ENCODE measurements at places on chromosomes 6 and 20.
A peak's percentile ranks its signal among the peaks of the same experiment; 100 is the strongest.

DNA sequence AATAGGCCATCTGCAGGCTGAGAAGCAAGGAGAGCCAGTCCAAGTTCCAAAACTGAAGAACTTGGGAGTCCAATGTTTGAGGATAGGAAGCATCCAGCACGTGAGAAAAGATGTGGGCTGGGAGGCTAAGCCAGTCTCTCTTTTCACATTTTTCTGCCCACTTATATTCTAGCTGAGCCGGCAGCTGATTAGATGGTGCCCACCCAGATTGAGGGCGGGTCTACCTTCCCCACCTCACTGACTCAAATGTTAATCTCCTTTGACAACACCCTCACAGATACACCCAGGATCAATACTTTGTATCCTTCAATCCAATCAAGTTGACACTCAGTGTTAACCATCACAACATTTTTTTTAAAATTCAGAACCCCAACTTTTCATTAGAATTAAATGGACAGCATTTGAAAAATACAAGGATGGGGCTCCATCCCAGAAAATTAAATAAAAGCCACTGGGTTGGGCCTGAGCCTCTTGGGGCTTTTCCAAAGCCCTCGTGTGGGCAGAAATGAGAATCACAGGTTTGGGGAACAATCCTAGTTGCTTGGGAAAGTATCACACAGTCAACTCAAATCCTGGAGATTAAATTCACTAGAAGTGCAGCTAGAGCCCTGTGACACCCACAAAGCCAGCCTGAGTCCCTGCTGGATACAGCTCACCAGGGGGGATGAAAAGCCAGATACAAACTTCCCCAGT lies 2.2 kb downstream of the CLDN20 start:
- no peak for DNase-seq
- H3K27ac ChIP-seq = no peak overlapping the region
- H3K36me3 ChIP-seq = no peaks in the 10 kb centered on the region
- H3K4me1 ChIP-seq = no peaks in the 10 kb centered on the region
- H3K4me3 ChIP-seq = no peak overlapping the region

DNA sequence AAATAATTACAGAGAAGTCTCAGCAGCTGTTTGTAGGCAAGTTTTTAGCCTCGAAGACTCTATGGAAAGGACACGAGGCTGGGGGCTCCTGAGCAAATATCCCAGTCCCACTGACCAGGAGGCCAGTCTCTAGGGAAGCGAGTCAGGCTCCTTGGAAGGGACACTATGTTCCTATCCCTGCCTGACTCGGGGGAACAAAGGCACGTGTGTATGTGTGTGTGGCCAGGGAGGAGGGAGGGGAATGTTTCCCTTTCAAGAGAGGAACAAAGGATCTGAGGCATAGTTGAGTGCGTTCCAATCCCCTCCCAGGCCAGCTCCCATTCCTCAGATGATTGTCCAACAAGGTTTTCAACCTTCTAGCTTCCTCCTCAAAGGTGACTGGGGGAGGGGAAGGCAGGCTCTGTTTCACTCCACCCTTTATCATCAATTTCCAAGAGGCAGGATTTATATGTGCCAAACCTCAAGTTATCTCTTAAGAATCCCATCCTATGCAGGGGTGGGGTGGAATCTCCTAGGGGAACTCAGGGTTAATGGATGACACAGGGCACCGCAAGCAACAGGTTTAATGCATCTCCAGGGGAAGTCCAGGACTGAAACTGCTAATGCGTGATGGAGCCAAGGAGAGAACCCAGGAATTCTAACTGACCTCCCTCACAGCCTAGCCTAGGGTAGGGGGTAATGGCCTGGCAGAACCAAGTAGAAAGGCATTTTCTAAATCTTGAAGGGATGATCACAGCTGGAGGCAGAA lies 9.9 kb downstream of the BCL2L1 start:
- no peak overlapping the region for H3K4me3 ChIP-seq
- H3K27me3 ChIP-seq = no peaks in the 10 kb centered on the region
- DNase-seq = peak; percentile 92
- peaks cover 94% of the 10 kb centered on the region for H3K4me1 ChIP-seq
- peak overlapping the region; percentile 94 for H3K27ac ChIP-seq

- H3K4me3 ChIP-seq = peak overlapping the region; percentile 83
- H3K4me1 ChIP-seq = peaks cover 24% of the 10 kb centered on the region
- peak overlapping the region; percentile 92 for H3K27ac ChIP-seq
- H3K27me3 ChIP-seq = no peaks in the 10 kb centered on the region
- H3K36me3 ChIP-seq = no peaks in the 10 kb centered on the region
These were observed 909 bp downstream of the DNAAF9 start for GRCh38 chr20:3406481-3407039.

- DNase-seq = no peak
- H3K36me3 ChIP-seq = peaks cover 1% of the 10 kb centered on the region
- H3K27me3 ChIP-seq = no peaks in the 10 kb centered on the region
- no peak overlapping the region for H3K4me3 ChIP-seq
- H3K4me1 ChIP-seq = no peaks in the 10 kb centered on the region
These were observed 19.9 kb downstream of the KCNS1 start for GRCh38 chr20:45080867-45081624.

DNA sequence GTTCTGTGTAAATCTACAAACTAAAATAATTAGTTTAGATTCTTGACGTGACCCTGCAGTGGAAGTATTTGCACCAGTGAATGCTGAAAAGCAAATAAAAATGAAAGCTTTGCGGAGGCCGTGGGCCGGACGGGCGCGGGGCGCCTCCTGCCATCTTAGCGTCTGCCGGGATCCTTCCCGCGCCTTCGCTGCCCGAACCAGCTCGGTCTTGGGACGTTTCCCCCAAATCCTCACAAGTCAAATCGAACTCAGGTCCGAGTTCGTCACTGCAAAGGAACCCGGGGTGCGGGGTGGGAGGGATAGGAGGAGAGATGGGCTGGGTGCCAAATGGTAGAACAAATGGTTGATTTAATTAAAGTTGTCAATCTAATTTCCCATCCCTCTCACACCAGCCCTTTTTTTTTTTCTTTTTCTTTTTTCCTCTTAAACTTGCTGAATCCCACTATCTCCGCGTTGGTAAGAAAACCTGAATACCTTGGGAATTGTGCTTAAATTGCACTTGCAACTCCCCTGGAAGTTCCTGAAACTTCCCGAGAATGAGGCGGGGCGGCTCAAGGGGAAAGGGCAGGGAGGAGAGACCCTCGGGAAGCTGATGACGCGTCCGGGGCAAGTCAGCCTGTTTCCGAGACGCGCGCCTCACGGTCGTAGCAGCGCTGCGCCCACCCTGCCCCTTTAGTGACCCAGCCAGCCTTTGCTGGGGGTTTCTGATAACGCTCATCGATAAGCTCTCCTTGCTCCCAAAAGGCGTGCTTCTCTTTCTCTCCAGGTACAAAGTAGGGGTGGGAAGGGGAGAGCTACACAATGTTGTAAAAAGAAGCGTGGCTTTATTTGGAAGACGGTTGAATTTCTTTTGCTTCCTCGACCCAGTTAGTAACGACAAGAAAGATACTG lies 1.8 kb downstream of the GJA1 start:
- peak; percentile 50 for DNase-seq
- H3K4me3 ChIP-seq = peak overlapping the region; percentile 31
- peak overlapping the region; percentile 58 for H3K27ac ChIP-seq
- H3K36me3 ChIP-seq = no peaks in the 10 kb centered on the region

GRCh38 chr6:25311331-25311840 lies 32.2 kb downstream of the CARMIL1 start:
- no peak overlapping the region for H3K27ac ChIP-seq
- H3K27me3 ChIP-seq = no peaks in the 10 kb centered on the region
- H3K4me1 ChIP-seq = peaks cover 24% of the 10 kb centered on the region
- no peaks in the 10 kb centered on the region for H3K36me3 ChIP-seq

DNA sequence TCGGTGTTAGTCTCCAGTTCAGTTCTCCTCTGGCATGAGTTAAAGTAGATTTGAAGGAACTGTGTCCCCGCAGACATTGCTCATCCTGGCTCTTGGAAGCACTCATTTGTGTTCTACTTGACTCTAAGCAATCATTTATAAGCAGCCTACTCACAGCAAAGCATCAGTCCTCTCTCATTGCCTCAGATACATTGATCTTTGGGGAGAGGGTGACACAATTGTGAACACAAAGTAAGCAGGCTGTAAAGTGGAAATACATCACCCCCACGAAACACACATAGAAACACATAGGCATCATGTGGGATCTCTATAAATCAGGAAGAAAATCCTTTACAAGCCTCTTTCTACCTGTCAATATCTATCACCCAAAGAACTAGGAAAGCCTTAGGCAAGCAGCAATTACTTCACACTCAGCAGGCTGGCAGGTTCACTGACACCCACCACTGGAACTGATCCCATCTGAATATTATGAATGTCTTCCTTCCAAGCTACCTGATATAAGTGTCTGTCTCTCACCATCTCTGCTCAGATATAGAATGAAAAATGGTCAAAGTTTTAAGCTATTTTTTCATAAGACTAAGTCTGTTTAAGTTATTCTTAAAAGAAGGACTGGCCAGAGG lies 675.8 kb downstream of the HACE1 start:
- no peaks in the 10 kb centered on the region for H3K36me3 ChIP-seq
- no peak overlapping the region for H3K27ac ChIP-seq
- no peaks in the 10 kb centered on the region for H3K4me1 ChIP-seq

DNA sequence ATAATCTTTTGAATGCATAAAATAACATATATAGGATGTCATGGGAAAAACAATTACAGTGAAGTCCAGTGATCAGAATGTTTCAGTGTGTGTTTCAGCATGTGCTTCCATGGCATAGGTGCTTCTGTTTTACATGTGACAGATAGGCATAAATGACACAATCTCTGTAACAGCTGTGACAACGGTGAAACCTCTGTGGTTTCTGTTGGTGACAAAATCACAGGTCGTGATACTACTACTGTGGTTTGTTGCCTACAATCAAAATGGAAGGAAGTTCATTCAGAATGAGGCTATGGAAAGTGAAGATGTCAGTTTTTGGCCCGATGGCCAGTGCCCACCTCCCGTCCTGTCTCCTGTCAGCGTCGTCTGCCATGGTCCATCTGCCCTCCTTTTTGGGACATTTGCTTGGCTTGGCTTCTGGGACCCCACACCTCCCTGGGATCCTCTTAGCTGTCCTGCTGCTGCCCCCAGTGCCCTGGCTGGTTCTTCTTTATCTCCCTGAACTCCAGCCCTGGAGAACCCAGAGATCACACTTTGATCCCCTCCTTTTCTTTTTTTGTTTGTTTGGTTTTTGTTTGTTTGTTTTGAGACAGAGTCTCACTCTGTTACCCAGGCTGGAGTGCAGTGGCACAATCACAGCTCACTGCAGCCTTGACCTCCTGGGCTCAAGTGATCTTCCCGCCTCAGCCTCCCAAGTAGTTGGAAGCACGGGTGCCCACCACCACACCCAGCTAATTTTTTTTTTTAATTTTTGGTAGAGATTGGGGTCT lies 79.3 kb upstream of the NAA20 start:
- no peak overlapping the region for H3K4me3 ChIP-seq
- H3K36me3 ChIP-seq = no peaks in the 10 kb centered on the region
- no peak for DNase-seq
- H3K4me1 ChIP-seq = peaks cover 20% of the 10 kb centered on the region
- H3K27ac ChIP-seq = no peak overlapping the region
- no peaks in the 10 kb centered on the region for H3K27me3 ChIP-seq

GRCh38 chr20:34251619-34252018 lies 10.4 kb downstream of the ASIP start:
- H3K4me1 ChIP-seq = no peaks in the 10 kb centered on the region
- H3K27me3 ChIP-seq = no peaks in the 10 kb centered on the region
- DNase-seq = no peak
- H3K36me3 ChIP-seq = no peaks in the 10 kb centered on the region

DNA sequence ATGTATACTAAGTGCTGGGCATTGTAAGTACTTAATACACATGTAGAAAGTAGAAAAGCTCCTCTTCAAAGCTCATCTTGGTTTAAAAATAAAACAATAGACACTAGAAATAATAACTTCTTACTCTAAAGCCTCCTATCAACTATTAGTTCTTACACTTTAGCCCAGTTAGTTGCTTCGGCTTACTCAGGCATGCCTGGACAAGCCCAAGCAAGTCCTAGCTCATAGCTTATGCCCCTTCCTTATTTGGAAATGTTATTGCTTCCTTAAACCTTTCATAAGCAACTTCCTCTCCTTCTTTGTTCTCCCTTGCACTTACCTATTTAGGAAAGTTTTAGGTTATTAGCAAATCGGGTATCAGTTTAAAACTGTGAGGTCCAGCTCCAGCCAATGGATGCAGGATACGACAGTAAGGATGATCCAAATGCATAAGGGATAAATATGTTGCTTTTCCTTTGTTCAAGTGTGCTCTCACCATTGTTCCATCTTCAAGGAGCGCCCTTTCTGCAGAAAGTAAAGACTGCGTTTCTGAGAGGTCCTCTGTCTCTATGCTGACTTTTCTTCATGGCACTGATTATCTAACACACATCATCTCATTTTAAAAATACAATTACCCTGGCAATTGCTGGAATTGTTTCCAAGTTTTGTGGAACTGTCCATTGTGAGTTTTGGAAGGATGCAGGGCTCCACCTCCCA lies 12.3 kb downstream of the TMEM30A start:
- peak overlapping the region; percentile 19 for H3K27ac ChIP-seq
- no peak overlapping the region for H3K4me3 ChIP-seq
- H3K27me3 ChIP-seq = no peaks in the 10 kb centered on the region

- no peaks in the 10 kb centered on the region for H3K4me1 ChIP-seq
- no peak overlapping the region for H3K27ac ChIP-seq
- no peaks in the 10 kb centered on the region for H3K36me3 ChIP-seq
These were observed 266.0 kb downstream of the CDKAL1 start for GRCh38 chr6:20800229-20800628.

- no peaks in the 10 kb centered on the region for H3K4me1 ChIP-seq
- no peak overlapping the region for H3K27ac ChIP-seq
- no peak overlapping the region for H3K4me3 ChIP-seq
- no peaks in the 10 kb centered on the region for H3K27me3 ChIP-seq
These were observed 203.6 kb downstream of the NKAIN2 start for GRCh38 chr6:124007266-124007665.

GRCh38 chr6:39752835-39753724 lies 27.9 kb upstream of the KIF6 start:
- H3K4me1 ChIP-seq = no peaks in the 10 kb centered on the region
- no peak for DNase-seq
- no peak overlapping the region for H3K27ac ChIP-seq
- no peaks in the 10 kb centered on the region for H3K27me3 ChIP-seq
- no peaks in the 10 kb centered on the region for H3K36me3 ChIP-seq
- no peak overlapping the region for H3K4me3 ChIP-seq

DNA sequence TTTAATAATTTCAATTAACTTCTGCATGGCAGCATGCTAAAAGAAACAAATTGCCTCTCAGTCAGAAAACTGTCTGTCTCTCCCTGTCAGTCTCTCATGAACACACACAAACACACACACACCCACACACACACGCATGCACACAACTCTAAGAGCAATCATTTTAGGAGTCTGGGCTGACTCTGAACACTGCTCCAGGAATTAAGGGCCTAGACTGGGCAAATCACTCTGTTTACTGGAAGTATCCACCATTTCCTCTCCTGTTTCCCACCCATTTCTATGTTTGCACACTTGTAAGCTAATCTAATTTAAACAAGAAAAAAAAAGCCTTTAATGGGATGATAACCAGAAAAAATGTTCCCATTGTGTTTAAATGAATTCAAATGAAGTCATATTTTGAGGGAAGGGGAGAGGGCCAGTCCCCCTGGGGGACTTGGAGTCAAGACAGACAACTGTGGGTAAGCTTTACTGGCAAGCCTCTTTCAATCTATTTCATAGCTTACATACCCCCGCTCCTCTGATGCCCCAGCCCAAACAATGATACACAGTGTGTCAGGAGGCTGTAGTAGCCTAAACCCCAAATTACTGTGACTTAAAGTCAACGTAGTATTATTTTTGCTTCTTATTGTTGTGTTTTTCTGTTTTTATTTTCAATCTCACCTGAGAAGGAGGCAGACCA lies 447.8 kb upstream of the FLRT3 start:
- H3K36me3 ChIP-seq = no peaks in the 10 kb centered on the region
- DNase-seq = no peak
- H3K4me3 ChIP-seq = no peak overlapping the region
